ENCODE measurements at places on chromosomes 13 and 19.

DNA sequence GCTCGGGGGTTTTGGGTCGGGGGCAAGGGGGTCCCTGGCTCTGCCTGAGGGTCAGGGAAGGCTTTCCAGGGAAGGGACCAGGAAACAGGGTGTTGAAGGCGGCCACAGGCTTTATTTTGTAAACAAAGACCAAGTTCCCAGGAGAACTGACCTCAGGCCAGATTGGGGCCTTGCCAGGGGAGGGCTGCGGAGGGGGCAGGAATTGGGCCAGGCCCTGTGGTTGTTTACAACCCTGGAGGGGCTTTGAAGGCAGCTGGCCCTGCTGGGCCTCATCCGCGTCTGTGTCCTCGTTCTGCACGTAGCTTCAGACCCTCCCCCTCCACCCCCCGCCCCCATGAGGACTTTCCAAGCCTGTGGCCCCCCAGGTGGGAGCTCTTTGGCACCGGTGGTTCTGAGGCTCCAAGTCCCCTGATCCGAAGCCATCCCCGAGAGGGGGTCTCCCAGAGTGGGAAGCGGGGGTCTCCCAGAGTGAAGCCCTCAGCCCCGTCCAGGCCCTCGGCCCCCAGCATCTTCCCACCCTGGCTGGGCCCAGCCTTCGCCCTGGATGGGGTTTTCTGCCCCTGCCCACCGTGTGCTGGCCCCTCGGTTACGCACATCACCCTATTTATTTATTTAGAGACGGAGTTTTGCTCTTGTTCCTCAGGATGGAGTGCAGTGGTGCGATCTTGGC is 13.5 kb upstream of the BSG start:
- DNase-seq = no peak

GRCh38 chr19:10521461-10522171 is 4.4 kb upstream of the S1PR5 start:
- DNase-seq = no peak

DNA sequence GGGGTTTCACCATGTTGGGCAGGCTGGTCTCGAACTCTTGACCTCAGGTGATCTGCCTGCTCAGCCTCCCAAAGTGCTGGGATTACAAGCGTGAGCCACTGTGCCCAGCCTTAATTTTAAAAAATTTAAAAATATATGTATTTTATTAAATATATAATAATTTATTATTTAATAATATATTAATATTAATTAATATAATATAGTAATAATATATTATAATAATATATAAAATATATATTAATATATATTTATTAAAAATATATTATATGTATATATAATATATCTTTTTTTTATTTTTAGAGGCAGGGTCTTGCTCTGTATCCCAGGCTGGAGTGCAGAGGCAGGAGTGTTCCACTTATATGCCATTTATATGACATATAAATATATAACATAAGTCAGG is 52.9 kb upstream of the ADGRE1 start:
- no peak for DNase-seq

DNA sequence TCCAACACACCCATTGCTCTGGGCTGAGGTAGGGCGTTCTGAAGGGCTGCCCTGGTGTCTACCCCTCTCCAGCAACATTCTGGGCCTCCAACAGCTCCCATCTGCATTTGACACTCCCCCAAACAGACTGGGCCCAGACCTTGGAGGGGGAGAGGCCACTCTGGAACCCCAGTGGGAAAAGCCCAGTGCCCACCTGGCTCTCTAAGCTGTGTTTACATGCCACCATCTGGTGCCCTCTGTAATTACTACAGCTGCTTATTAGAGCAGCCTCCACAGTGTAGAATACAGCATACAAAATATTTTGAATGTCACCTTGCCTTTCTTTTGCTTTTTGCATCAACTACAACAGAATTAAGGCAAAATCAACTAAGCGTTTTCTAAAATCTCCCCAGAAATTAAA is 35.8 kb upstream of the TM9SF2 start:
- no peak for DNase-seq

DNA sequence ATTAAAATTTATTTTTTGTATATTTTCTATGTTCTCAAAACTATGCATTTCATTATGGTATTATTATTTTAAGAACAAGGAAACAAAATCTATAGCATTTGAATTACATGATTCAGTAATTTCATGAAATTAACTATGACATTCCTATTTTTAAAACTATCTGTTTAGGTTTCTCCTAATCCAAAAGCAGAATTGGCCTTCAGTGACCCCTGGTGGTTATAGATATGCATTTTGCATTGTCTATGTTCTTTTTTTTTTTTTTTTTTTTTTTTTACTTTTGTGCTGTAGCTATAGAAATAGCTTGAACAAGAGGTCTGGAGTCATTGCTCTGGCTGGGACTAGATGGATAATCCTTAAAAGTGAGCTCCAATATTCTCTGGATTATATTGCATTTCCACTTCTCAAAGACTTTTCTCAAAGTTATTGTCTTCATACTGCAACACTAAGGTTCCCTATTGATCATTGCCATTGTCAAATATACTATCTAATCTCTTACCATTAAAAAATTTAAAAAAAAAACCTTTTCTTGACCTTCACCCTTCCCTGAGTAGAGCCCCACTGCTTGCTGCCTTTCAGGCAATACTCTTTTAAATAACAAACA is 15.9 kb upstream of the DNAJC3 start:
- DNase-seq = no peak

GRCh38 chr19:40236366-40236765 is 9.9 kb upstream of the CCNP start:
- no peak for DNase-seq

Measured in stimulated activated CD4-positive, alpha-beta T cell treated with anti-CD3 and anti-CD28 coated beads, Interleukin-2, amount 100 ng/mL, for 24 hours (primary cell).